ENCODE measurements at places on chromosomes 7 and 10.

- DNase-seq = no peak
Observed at GRCh38 chr10:35184527-35185171, 58.0 kb downstream of the CREM start.

GRCh38 chr10:115164220-115164619, 71.1 kb downstream of the ATRNL1 start:
- no peak for DNase-seq

DNA sequence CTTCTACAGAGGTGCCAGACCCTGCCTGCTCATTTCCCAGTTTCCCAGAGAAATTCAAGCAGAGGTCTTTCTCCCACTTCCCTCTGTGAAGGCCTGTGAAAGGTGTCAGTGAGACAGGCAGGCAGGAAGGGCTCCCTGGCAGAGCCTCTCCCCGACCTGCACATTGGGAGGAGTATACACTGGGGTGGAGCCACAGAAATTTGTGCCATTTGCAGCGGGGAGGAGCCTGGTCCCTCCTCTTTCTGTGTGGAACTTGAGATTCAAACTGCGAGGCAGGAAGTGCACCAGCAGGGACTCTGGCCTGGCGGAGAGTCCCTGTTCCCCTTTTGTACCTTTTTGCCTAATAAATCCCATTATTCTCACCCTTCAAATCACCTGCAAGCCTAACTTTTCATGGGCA, 54.6 kb upstream of the OPN4 start:
- peak; percentile 28 for DNase-seq

DNA sequence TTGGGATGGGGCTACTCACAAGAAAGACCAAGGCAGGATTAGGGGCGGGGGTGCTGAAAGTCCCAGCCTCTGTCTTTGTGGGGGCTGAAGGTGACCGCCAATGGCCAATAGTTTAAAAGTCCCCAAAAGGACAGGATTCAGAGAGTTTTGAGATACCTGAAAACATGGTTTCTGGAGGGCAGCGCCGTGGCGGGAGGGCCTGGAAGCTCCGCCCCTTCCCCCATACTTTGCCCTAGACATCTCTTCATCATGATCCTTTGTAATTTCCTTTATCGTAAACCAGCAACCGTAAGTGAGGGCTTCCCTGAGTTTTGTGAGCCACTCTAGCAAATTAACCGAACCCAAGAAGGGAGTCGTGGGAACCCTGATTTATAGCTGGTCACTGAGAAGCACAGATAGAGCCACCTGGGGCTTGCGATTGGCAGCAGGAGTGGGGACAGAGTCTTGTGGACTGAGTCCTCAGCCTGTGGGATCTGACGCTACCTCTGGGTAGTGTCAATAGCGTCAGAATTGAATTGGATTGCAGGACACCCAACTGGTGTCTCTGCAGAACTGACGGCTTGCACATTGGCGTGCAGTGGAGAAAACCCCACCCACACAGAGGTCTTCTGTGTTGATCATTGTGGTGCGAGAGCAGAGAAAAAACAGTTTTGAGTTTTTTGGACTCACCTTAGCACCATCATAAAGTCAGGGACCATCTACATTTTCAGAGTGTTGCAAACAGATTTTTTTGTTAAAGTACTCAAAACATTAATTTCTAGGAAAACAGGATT, 169.3 kb downstream of the USP6NL start:
- DNase-seq = no peak

DNA sequence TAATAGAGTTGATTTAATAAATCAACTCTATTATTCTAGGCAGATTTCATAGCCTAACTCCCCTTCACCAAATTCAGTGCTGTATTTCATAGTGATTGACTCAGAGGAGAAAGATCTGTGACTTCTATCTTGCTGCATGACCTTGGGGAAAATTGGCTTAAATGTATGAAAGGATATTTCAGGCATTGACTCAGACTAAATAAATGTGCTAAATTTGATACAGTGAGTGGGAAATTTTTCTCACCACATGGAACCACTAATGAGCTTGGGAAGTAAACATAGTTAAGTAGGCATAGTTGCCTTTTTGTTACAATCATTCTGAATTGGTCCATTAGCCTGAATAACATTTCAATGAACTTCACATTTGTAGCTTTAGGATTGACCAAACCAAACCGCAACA, 89.0 kb upstream of the PRPS1L1 start:
- DNase-seq = no peak

GRCh38 chr7:158406801-158407200, 180.8 kb downstream of the PTPRN2 start:
- no peak for DNase-seq

DNA sequence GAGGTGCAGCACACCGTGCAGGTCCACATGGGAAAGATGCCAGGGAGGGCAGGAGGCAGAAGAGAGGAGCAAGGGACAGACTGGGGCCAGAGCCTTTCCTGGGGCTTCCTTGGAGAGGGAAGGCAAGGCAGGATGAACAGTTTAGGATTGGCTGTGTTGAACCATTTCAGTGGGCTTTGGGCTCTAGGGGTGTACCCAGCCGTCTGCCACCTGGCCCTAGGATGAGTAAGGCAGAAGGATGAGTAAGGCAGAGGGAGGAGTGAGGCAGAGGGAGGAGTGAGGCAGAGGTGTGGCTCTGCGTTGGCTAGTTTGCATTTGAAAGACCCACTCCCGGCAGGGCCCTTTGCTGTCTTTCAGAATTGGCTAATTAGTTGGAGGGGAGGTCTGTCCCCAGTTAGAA, 31.5 kb upstream of the PRF1 start:
- no peak for DNase-seq

GRCh38 chr7:107660381-107661080, at the start of gene SLC26A4:
SLC26A4 (plus strand) TSS chr7:107660828; CDS start chr7:107661642, 814 bp downstream.
- no peak for DNase-seq

DNA sequence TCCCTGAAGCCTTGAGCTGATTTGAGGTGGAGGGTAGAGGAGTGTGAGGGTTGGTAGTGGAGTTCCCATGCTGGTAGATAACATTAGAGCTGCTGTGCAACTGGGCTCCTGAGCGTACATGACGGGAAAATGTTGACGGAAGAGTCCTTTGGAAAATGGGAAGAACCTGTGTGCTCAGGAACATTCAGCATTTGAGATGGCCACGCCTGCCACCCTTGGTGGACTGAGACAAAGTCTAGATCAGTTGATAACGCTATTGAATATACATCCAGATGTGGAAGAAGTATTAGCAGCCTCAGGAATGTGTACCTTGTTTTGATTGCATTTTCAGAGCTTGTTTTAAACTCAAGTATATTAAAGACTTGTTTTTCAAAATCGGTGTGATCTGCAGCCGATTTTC, 16.1 kb downstream of the PCBD1 start:
- DNase-seq = no peak

GRCh38 chr7:91128683-91129348, 135.4 kb upstream of the FZD1 start:
- DNase-seq = no peak

- DNase-seq = no peak
Observed at GRCh38 chr7:75640201-75640600, 98.5 kb downstream of the HIP1 start.

- no peak for DNase-seq
Observed at GRCh38 chr7:114416129-114416990, 1.7 kb downstream of the FOXP2 start.

GRCh38 chr10:14605231-14605925, 169.3 kb downstream of the FAM107B start:
- DNase-seq = no peak

DNA sequence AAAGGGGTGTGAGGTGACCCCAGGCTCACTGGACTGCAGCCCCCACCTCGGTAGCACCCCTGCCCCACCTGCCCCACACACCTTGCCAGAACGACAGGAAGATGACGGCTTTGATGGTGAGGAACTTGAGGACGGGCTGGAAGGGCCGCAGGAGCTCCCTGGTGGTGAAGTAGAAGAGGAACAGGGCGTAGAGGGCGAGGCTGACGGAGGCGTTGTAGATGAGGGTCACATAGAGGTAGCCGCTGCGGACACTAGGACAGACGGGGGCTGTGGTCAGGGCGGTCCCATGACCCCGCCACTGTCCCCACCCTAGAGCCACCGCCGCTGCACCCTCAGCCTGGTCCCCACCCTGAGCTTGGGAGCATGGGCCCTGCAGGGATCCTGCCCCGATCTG, 7.6 kb downstream of the TMEM184A start:
- no peak for DNase-seq

GRCh38 chr7:6307762-6308161, 35.3 kb upstream of the CYTH3 start:
- DNase-seq = no peak

GRCh38 chr10:126955396-126955795, 50.2 kb downstream of the DOCK1 start:
- DNase-seq = no peak

- DNase-seq = no peak
Observed at GRCh38 chr10:6695519-6695918, 115.4 kb upstream of the PRKCQ start.

DNA sequence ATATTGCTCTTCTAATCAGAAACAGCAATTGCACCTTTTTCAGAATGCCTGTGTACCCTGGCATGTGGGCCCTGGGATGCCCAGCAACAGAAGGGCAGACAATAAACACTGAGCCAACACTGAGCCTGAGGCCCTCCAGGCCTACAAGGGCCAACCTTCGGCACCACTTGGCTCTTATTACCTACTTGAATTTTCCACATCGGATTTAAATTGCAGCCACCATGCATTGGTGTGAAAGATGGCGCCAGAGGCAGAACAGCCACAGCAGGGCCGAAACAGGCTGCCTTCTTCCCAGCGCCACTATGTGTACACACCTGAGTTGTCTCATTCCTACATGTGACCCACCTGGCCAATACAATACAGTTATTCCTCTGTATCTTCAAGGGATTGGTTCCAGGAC, 51.4 kb upstream of the EZH2 start:
- no peak for DNase-seq

DNA sequence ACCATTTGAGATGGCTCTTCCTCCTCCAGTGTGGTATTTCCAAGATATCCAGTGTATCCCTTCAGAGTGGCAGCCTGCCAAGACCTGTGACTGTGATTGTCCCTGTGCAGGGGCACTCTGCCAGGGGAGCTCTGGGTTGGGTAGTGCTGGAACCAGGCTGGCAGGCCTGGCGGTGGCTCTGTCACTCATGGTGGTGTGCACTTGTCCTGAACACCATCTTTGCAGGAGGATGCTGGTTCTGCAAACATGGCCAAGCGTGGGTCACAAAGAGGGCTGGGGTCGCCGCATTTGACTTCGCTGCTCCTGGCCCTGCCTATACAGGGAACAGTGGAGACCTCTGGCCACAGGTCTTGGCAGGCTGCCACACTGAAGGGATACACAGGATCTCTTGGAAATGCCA, 205.2 kb downstream of the PRPF18 start:
- no peak for DNase-seq

DNA sequence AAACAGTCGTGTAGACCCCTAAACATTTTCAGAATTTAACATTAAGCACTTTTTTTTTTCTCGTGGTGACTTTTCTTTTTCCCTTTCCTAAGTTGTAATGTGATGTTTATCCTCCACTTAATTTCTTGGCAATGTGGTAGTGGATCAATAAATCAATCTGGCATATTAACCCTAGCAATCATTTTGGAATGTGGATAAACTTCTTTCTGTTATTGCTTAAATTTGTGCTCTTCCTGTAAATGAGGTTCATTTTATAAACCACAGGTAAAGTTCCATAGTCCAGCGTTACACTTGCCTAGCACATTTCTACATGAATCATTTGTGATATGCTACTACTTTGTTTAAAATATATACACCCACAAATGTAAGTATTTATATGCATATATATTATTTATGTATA, 247.4 kb upstream of the ETV1 start:
- DNase-seq = no peak

GRCh38 chr10:95208702-95209391, 14.8 kb downstream of the ACSM6 start:
- no peak for DNase-seq
